ENCODE measurements at places on chromosomes 6 and 20.

DNA sequence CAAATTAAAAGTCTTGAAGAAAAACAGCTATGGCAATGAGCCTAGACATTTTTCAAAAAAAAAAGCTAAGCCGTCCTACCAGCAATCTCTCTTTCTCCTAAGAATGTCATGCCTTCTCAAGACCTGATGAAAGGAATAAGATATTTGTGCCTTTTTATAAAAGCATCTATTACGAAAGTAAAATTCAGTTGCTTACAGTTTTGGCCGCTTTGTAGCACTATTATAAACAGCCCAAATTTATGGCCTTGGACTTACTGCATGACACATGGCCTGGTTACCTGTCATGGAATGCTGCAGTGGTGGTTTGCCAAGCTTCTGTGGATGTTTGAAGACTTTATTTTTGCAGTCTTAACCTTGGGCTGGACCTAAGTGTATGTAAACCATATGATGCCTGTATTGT lies 22.2 kb upstream of the VAPB start:
- DNase-seq: no peak

- no peak for DNase-seq
Measured at GRCh38 chr6:110097443-110097842, 82.0 kb downstream of the WASF1 start.

- DNase-seq: no peak
Measured at GRCh38 chr6:169141671-169142537, 111.7 kb downstream of the THBS2 start.

- no peak for DNase-seq
Measured at GRCh38 chr20:59101961-59102360, 59.4 kb upstream of the PRELID3B start.

- DNase-seq: no peak
Measured at GRCh38 chr6:16251706-16252105, 13.3 kb downstream of the GMPR start.

DNA sequence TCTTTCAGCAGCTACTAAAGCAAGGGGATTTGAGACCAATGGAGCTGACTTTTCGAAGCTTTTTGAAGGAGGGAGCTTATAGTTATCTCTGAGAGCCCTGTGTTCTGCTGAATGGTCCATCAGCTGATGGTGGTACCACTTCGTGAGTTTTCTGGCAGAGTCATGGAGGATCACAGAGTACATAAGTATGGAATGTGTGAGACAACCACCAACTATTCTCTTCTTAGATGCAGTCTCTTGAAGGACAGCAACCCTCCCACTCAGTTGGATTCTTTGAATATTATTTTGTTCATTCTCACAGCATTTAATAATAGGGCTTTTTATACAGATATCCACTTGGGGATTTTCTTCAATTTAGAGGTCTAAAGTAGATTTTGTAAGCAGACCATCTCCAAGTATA lies 75.3 kb downstream of the ELOVL2 start:
- DNase-seq: no peak

DNA sequence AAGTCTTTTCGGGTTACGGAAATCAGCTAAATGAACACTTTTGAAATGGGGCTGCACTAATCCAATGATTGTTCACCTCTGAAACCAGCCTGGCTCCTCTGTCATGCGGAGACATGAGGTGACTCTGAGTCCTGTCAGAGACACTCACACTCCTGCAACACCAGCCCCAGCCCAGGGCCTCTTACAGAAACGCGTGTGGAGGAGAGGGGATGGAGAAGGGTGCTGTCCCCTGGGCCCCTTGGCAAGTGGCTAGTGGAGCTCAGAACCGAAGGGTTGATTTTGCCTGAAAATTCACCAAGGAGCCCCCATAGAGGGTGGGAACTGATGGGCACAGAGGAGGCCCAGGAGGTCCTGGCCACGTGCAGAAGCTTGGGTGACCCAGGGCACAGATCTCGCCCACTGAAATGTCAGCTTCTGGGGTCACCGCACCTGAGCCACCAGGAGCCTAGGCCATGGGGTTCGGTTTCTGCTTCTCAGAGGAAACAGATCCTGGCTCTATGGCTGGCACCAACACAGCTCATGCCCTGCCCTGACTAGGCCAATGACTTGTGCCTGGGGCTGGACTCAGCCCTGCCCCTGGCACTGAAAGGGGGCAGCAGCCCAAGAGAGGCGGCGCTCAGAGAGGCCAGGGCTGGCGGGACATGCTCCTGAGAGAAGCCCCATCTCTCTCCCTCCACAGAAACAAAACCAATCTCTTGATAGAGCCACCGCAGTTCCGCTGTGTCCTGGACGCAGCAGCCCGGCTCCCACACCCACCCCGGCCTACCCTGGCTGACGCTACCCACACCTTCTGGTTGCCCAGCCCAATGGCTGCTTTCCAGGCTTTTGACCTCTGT lies 144.7 kb downstream of the ERMARD start:
- DNase-seq: no peak

- no peak for DNase-seq
Measured at GRCh38 chr6:74431873-74432580, 736.0 kb downstream of the CD109 start.

Measured in esophagus squamous epithelium (tissue), 5 donors.